ENCODE measurements at places on chromosomes 1 and 21.

DNA sequence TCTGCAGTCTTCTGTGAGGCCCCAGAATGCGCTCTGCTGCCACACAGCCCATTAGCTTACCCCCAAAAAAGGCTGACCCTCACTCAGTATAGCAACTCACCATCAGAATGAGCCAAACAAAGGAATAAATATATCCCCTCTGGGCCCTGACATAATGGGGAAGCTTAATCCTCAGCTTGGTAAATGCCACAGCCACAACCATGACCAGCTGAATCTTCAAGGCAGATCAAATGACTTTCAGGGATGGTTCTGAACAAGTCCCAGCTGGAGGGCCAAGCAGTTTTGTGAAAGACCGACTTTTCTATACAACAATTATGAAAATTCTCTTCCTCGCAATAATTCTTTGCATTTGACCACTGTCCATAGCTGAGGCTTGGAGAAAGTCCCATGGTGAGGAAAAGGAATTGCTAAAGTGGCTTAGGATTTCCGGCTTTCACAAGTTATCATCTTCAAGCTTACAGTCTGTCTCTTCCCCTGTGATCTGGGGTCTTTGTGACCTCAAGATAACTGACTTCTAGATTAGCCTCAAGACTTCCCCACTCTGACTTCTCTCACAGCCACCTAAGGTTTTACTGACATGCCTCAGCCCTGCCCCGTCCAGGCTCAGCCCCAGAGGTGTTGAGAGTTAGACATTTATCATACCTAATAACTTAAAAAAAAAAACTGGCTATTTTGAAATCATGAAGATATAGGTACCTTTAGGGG lies 47.8 kb upstream of the PBX1 start:
- no peak for DNase-seq

GRCh38 chr1:67171574-67171955 lies 5.3 kb downstream of the IL23R start:
- DNase-seq: no peak

DNA sequence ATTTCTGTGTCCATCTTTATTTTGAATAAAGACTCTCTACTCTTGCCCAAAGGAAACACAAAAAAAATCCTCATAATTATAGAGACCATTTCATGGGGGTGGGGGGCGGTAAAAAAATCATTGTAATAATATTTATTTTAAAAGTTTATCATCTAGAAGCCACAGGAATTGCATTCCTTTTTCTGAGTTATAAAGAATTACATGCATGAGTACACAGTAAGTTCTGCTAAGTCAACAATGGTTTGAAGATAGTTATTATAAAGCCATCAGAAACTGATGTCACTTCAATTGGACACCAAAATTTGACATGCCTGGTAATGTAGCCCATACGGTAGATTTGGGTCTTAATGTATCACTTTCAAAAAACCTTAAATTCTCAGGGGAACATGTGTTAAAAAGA lies 478.1 kb upstream of the NR5A2 start:
- DNase-seq: no peak

DNA sequence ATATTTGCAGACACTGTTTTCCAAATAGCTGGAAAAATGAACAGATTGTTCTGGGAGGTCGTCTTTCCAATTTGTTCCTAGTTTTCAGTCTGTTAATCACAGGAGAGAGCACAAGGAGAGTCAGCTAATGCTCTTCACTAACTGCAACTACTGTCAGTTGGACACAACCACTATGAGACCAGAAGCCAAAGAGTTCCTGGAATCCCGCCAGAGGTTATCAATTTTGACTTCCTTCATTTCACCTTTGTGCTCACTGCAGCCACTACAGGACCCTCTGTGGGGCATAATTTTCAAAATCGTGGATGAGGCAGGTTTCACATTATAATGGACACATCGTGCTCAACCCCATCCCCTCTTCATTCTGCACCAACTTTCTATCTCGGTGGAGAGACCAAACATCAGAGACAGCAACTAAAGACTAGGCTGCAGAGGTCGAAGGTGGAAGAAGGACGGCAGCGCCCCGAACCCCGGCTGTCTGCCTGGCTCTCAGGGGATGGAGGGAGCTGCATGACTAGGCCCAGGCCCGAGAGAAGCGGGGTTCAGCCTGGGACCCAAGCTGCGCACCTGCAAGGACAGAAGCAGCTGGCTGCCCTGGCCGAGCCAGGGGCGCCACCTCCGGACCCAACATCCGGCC lies 602 bp downstream of the KIAA0319L start:
- DNase-seq: no peak

DNA sequence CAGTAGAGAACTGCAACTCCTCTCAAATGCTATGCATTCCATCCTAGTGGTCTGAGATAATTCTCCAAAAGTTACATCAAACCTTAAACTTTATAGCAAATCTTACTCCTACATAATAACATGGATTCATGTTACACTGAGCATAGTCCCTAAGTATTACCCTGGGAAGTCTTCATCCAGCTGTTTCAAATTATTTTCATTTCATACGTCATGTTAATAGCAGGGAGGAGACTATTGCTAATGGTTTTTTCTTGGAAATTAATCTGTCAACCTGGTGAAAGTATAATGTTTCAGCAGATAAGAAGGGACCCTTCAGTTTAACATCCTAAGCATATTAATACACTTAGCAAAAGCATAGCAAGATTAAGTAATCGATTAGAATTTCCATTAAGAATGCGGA lies 318.1 kb downstream of the USP25 start:
- no peak for DNase-seq

GRCh38 chr1:24705260-24706073 lies 39.8 kb upstream of the CLIC4 start:
- DNase-seq: peak; percentile 86

DNA sequence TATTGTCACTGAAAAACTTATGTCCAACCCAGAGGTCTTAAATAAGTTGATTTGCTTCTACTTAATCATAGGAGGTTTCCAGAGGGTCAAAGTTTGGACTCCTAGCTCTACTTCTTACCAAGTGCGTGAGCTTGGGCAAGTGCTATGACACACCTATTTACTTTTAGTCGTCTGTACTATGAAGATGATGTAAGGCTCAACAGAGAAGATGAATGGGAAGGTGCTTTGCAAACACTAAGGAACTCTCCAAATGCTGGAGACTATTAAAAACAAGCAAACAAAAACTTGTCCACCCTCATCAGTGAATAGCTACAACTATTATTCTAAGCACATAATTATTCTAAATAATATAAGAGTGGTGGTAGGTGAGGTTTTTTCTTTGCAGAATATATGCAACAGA lies 232.3 kb upstream of the USP24 start:
- DNase-seq: no peak

- DNase-seq: no peak
Observed at GRCh38 chr21:15896501-15896900, 166.7 kb downstream of the USP25 start.

GRCh38 chr1:58396150-58396549 lies 150.4 kb downstream of the OMA1 start:
- no peak for DNase-seq

DNA sequence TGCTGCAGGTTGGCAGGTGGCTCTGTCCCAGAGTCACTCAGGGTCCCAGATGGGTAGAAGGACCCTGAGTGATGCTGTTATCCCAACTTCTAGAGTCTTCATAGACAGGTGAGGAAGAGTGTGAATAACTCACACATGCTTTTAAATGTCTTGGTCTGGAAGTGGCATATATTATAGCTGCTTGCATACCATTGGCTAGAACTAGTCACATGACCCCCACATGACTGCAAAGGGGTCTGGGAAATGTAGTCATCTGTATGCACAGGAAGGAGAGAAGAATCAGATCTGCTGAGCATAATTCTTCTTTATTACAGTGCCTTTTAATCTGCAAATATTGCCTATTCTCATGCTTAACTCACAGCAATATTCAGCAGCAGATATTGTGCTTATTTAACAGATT lies 28.2 kb upstream of the KLHDC7A start:
- no peak for DNase-seq

- no peak for DNase-seq
Observed at GRCh38 chr1:210915890-210916507, 217.9 kb downstream of the KCNH1 start.

All from left lung (tissue), 14 donors.